T-helper 2 cell treated with Interferon-gamma antibody and Interleukin-4, amounts not matched to agents 5 μg/mL and 100 μg/mL, for 36 hours (primary cell): ENCODE measurements at places on chromosomes 2 and 18.

DNA sequence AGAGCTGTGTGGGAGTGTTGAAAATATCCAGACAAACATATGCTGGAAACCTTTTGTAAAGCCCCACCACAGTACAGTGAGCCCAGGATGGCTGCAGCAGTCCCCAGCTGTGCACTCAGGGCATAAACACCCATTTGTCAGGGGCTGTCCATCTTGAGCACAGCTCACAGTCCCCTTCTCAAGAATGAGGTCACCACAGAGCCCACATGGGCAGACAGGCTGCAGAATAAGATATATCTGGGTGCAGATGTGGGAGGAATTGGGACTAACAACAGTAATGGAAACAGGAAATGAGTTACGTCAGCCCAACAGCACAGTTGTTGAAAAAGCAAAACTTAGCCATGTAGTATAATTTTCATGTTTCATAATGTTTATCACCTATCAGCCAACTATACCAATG is 219.6 kb downstream of the ETAA1 start:
- no peak overlapping the region for H3K27ac ChIP-seq
- peaks cover 2% of the 10 kb centered on the region for H3K4me1 ChIP-seq
- no peaks in the 10 kb centered on the region for H3K36me3 ChIP-seq

DNA sequence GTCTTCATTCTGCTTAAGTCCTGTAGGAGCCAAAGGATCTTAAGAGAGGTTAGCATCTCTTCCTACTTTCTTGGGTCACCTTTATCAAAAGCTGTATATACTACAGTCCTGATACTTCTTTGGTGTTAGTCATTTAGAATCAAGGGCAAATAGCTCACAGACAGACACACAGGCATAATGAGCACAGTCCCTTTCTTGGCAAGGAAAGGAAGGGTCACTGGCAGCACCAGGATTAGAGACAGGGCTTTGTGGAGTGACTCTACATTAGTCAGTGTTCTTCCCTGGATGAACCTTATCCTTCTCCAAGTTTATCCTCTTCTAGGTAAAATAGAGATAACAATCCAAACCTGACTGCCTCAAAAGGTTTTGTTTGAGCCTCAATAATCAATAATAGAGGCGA is 40.0 kb upstream of the NCKAP5 start:
- no peak overlapping the region for H3K4me3 ChIP-seq
- H3K36me3 ChIP-seq = no peaks in the 10 kb centered on the region
- no peaks in the 10 kb centered on the region for H3K4me1 ChIP-seq
- H3K27ac ChIP-seq = no peak overlapping the region
- H3K27me3 ChIP-seq = no peaks in the 10 kb centered on the region
- no peak for DNase-seq

DNA sequence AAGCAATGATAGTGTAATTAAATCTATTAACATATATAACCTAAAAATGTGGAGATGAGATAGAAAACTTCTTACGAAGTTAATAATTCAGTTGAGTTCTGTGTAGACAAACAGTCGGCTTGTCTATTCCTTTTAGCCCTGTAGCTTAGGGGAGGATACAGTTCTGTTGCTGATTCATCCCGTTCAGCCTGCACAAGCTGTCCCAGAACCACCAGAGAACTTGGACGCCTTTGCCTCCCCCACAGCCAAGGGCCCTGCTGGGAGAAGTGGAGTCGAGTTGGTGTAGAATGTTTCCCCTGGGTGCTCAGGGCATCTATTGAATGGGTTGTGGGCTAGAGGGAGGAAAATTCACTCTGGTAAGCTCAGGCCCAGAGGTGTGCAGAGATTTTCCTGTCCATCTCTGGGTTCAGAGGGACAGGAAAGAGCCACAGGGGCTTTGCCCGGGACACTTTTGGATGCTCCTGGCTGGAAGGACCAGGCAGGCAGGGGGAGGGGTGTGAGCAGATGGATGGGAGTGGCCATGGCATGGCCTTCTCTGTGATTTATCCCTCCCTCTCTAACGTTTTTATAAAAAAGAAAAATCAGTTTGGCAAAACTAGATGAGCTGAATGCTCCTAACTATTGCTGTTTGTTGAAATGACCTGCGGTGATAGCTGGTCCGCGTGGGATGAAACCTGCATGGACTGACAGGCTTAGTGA is 42.8 kb upstream of the GALR1 start:
- H3K4me1 ChIP-seq = peaks cover 40% of the 10 kb centered on the region
- no peaks in the 10 kb centered on the region for H3K36me3 ChIP-seq
- no peak overlapping the region for H3K4me3 ChIP-seq

DNA sequence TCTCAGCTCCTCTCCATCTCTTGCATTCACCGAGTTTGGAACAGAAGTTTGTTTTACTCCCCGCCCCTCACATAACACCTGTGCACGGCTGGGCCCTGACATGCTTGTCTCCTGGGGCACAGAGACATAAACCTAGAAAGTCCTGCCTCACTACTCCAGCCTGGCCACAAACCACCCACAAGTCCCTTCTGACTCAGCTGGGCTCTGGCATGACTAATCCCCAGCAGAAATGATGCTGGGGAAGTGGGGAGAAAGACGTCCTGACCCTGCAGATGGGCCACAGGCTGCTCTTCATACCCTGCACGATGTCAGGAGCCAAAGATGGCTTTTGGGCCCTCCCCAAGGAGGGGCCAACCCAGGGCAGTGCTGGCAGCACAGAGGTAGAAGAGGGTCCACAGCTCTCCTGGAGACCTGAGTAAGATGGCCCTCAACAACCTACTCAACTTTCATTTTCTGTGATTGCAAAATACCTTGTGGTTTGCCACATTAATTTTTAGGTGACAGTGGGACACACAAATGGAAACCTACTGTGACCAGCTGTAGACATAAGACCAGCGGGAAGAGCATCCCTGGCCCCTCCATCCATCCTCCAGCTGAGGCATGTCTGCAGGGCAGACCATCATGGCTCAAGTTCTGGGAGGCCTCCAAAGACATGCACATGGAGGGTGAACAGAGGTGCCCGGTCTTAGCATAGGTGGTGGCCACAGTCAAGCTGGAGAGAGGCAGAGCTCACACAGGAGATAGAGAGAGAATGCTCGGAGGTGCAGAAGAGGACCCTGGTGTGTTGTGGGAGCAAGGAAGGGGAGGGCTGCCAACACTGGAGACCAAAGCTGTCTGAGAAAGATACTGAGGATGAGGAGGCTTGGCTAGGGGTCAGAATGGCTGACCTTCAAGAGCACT is 40.0 kb downstream of the DNMT3A start:
- no peaks in the 10 kb centered on the region for H3K27me3 ChIP-seq
- peak; percentile 88 for DNase-seq
- H3K4me1 ChIP-seq = peaks cover 34% of the 10 kb centered on the region
- peaks cover 40% of the 10 kb centered on the region for H3K36me3 ChIP-seq

- no peak overlapping the region for H3K4me3 ChIP-seq
- H3K36me3 ChIP-seq = no peaks in the 10 kb centered on the region
- no peak for DNase-seq
- no peaks in the 10 kb centered on the region for H3K27me3 ChIP-seq
- no peak overlapping the region for H3K27ac ChIP-seq
- H3K4me1 ChIP-seq = peaks cover 5% of the 10 kb centered on the region
Observed at GRCh38 chr2:238108423-238109183, 8.5 kb downstream of the ESPNL start.

DNA sequence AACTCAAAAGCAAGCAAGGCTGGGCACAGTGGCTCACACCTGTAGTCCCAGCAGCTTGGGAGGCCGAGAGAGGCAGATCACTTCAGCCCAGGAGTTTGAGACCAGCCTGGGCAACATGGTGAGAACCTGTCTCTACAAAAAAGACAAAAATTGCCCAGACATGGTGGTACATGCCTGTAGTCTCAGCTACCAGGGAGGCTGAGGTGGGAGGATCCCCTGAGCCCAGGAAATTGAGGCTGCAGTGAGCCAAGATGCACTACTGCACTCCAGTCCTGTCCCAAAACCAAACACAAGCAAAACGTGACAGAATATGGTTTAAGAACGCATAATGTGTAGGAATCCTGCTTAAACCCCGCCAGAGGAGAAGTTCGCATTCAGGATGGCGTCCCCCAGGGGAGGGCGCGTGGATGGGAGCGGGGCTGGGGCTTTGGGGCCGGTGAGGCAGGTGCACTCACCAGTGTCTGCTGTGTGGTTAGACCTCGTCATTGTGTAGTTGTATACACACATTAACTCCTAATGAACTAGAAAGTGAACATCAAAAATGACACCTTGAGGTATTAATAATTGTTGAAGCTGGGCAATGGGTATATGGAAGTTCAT is 5.4 kb downstream of the COLEC11 start:
- no peaks in the 10 kb centered on the region for H3K36me3 ChIP-seq
- no peaks in the 10 kb centered on the region for H3K27me3 ChIP-seq
- no peak for DNase-seq
- peaks cover 4% of the 10 kb centered on the region for H3K4me1 ChIP-seq
- no peak overlapping the region for H3K27ac ChIP-seq
